Subcutaneous preadipocyte (primary cell): ENCODE measurements at places on chromosomes 3 and 15. TPM values are rescaled to one million over a fixed set of nuclear protein-coding genes. Genes with fewer than 3 reads are reported as not detected.

Gene RNF7
- 28.5 and 36.7 TPM in 2 replicates for total RNA-seq

Gene DUOXA2
- not detected in 2 replicates for total RNA-seq

Gene RPS17
- 1,197 and 2,811 TPM in 2 replicates for total RNA-seq

Gene EXOSC7
- 37.5 and 40.4 TPM in 2 replicates for total RNA-seq

Gene MST1R
- 0.37 and 0.59 TPM in 2 replicates for total RNA-seq

Gene ACSBG1
- under 0.01 TPM in 1 of 2 replicates, not detected in the other for total RNA-seq

Gene SEMA7A
- 10.3 and 83.3 TPM in 2 replicates for total RNA-seq

Gene EIF1B
- 15.2 and 22.8 TPM in 2 replicates for total RNA-seq
